Astrocyte of the hippocampus (primary cell): ENCODE measurements at places on chromosomes 2 and 18.

- peak; percentile 56 for DNase-seq
Observed at GRCh38 chr2:238155051-238155760, 3.6 kb upstream of the ERFE start.

GRCh38 chr2:85457877-85458316 is 39.4 kb downstream of the SH2D6 start:
- DNase-seq: peak; percentile 62

DNA sequence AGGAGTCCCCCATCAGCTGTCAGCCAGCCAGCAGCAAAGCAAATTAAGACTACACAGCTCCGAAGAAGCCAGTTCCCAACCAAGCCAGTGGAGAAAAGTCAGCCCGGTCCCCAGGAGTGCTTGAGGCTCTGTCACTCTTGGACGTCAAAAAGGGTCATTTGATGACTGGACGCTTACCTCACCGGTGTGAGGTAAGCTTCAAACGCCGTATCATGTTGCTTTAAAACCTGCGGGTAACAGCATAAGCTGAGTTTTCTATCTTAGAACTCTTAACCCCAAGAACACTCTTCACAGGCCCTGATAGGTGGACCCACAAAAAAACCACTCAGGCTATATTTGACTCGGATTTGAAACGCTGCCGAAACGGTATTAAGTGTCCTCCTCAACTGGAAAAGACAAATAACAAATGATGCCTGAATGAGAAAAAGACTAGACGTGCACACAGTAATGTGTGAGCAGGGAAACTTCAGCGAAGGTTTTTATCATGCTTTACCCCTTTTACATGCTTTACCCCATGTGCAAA is 682 bp upstream of the LNPK start:
- DNase-seq: peak; percentile 56

GRCh38 chr2:86147793-86148192 is 41.8 kb downstream of the PTCD3 start:
- DNase-seq: no peak
